Fibroblast of skin of abdomen (primary cell): ENCODE measurements at places on chromosomes 13 and 19.

GRCh38 chr13:77190349-77190958 lies 136.4 kb downstream of the MYCBP2 start:
- no peak for DNase-seq

GRCh38 chr19:53876651-53877224 lies 5.3 kb upstream of the PRKCG start:
- DNase-seq = no peak

DNA sequence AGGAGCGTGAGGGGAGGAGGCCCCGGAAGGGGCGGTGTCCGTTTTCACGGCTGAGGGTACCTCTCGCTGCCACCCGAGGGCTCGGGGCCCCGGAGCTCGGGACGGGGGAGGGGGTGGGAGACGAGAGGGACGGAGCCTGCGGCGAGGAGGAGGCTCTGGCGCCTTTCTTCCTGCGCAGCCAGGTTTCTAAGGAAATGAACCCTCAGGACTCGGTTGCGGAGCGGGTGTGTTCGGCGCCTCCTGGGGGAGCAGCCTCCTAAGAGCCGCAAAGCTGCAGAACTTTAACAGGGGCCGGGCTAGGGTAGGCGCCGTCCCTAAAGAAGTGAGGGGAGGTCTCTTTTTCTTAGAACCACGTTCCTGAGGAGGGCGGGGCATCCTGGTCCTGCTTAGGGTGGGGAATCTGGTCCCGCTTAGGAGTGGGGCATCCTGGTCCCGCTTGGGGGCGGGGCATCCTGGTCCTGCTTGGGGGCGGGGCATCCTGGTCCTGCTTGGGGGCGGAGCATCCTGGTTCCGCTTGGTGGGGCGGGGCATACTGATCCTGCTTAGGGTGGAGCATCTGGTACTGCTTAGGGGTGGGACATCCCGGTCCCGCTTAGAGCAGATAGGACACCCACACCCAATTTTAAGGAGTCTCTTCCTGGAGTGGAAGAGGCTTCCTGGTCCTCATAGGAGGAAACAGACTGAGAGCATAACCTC lies 6.2 kb downstream of the SYT5 start:
- DNase-seq = peak; percentile 68

GRCh38 chr19:35671818-35672217 lies 5.5 kb downstream of the UPK1A start:
- DNase-seq = no peak

DNA sequence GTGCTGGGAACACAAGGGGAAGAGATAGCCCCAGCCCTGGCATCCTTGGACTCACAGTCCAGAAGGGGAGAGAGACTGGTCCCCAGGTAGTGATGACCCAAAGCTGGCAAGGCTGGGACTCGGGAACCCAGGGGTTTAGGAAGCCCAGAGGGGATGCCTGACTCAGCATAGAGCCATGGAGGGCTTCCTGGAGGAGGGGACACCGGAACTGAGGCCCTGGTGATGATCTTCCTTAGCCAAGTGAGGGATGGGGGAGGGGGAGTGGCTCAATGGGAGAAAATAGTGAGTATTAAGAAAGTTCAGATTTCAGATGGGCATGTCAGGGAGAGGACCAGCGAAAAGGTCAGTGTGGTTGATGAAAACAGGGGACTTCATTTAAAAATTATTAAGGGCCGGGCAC lies 26.8 kb downstream of the EXOC3L2 start:
- DNase-seq = no peak

DNA sequence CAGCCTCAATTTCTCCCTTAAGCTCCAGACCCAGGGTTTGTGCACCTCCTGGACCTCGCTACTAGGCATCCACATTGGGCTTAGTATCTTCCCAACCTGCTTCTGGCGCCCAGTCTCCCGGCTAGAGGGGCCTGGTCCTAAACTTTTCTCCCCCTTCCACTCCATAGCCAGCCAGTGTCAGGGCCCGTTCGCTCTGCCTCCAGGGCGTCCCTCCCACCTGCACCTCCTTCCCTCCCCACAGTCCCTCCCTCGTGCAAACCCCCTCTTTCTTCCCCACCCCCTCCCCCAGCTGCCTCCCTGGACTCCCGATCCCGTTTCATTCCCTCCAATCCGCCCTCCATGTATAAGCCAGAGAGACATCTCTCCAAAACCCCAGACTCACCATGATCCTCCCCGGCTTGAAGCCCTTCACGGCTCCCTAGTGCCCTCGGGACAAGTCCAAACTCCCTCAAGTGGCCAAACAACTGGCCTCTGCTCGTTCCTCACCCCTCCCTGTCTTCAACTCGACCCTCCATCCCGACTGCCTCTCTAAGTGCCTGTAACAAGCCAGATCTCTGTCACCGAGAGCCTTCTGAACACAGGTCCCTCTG lies 997 bp upstream of the SAMD4B start:
- DNase-seq = no peak

DNA sequence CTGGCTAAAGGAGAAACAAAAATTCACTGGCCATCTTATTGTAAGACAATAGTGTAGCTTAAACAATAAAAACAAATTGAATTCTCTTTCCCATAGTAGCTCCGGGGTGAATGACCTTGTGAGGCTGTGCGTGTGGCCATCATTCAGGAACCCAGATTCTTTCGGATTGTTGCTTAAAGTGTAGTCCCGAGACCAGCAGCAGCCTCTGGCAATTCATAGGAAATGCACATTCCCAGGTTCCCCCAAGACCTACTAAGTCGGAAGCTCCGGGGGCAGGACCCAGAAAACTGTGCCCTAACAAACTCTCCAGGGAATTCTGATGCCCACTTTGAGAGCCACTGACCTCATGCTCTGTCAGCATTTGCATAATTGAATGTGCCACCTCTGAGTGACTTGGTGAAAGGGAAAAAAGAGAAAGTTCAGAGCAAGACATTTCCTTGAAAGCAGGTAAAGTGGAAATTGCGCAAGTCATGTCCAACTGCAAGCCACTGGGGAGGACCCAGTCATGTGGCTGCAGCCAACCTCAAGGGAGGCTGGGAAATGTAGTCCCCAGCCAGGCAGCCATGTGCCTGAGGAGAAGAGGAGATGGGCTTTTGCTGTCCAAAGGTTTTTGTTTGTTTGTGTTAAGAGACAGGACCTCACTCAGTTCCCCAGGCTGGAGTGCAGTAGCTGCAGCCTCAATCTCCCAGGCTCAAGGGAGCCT lies 50.7 kb upstream of the PNMA8B start:
- no peak for DNase-seq

GRCh38 chr19:1299801-1300200 lies 14.1 kb downstream of the EFNA2 start:
- no peak for DNase-seq

- DNase-seq = peak; percentile 74
Observed at GRCh38 chr19:45643024-45643926, 4.1 kb upstream of the EML2 start.

DNA sequence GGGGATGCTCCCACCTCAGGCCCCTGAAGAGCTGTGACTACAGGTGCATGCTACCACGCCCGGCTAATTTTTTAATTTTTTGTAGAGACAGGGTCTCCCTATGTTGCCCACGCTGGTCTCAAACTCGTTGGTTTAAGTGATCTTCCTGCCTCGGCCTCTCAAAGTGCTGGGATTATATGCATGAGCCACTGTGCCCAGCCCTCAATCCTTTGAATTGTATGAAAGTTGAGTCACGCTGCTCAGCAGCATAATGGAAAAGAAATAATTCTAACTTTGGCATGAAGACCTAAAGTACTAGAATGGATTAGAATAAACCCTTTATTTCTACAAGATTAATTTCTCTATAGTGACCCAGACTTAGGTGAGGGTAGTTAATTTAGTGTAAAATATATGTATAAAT lies 42.4 kb downstream of the MRPS31 start:
- DNase-seq = no peak

DNA sequence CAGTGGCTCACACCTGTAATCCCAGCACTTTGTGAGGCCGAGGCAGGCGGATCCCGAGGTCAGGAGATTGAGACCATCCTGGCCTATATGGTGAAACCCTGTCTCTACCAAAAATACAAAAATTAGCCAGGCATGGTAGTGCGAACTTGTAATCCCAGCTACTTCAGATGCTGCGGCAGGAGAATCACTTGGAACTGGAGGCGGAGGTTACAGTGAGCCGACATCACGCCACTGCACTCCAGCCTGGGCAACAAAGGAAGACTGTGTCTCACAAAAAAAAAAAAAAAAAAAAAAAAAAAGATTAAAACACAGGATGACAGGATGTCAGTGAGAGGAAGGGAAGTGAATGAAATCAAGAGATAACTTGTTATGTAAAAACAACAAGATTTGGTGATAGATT lies 1158.5 kb downstream of the PCDH9 start:
- no peak for DNase-seq

DNA sequence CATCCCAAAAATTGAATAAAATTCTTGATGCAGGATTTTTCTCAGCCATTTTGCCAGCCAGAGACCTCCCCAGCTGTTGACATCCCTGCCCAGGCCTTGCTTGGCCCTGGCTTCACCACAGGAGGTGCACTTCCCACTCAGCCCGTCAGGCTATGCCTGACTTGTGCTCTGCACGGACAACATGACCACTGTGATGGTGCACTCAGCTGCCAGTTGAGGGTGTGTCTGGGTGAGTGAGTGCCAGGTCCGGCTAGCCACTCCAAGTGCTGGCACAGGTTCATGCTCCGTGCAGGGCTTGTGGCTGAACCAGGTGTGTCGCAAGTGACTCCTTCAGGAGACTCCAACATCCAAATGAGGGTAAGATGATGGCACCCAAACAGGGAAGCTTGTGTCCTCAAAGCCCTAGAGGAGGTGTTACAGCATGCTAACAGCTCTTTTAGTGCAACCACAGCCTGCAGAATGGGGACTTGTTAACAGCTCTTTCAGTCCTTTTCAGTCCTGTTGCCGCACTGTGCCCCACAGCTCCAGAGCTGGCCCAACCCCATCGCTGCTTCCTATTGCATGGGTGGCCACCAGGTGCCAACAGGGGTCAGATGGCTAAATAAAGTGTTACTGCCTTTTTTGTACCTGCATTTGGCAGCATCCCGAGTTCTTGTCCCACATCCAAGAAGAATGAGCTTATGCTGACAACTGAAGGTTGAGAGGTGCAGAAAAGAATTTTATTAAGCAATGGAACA lies 380.7 kb downstream of the SLITRK5 start:
- DNase-seq = no peak

- no peak for DNase-seq
Observed at GRCh38 chr19:16327501-16327900, 2.9 kb downstream of the KLF2 start.

DNA sequence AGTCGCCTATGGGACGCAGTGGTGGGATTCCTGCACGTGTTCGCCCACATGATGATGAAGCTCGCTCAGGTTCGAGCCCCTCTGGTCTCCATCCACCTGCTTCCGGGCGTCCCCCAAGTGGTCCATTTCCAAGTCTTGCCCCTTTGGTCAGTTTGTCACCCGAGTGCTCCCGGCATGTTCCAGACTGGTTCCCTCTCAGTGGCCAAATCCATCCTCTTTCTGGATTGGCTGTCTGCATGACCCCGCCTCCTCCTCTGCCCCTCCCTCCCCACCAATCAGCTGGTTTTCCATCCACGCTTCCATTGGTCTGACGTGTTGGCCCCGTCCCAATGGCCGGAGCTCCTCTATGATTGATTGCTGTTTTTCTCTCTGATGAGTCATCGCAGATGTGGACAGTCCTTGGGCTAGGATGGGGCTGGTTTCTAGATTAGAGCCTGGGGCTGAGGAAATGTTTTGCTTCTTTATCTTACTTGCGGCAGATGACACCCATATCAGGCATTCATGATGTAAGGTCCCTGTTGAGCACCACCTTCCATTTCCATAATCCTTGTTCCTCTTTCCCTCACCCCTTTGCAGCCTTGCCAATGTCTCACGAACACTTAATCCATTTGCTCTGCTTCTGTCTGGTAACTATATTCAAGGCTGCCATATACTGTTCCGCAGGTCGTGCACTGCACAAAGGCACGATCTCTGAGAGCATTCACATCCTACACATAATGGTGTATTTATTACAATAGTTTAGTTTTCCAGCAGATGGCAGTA lies 73.8 kb downstream of the MAP4K1 start:
- DNase-seq = peak; percentile 75

DNA sequence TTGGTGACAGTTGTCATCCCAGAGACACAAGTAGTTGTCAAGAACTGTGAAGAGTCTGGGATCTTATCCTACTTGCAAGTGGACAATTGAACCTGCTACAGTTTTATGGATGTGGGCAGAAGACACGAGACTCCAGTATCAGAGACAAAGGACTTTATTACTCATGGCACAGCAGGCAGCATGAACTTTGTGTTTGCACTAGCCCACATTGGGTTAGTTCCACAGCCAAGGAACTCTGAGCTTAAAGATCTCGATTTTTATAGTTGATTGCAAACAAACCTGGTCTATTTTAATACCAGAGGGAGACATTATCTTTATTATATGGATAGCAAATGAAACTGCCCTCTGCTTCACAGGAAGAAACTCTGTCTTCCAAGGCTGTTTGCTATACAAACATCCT lies 16.0 kb upstream of the TPM4 start:
- no peak for DNase-seq

DNA sequence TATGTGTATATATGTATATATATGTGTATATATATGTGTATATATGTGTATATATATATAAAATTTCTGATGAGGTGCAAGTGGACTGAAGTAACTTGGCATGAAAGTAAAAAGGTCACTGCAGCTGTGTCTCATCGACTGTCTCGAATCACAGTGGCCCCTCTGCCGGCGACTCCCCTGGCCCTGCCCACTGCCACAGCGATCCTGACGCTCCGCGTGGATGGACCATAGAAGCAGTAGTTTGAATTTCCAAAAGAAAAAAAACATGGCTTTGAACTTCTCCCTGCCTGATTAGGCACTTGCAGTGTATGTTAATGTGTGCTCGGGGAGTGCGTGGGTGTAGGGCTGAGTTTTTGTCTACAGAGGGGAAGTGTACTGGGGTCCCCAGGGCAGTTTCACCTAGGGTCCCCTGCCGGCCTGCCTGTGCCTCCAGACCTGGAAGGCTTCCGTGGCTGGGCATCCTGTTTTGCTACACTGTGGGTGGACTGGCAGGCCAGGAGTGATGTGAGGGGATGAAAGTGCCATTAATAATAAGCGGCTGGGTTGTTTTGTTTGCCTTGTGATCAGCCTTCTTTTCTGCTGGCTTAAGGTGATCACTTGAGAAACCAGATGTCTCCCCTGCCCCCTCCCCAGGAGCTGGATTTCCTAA lies 10.8 kb downstream of the ZIC5 start:
- no peak for DNase-seq

GRCh38 chr13:73193554-73193953 lies 134.7 kb downstream of the KLF5 start:
- DNase-seq = no peak

DNA sequence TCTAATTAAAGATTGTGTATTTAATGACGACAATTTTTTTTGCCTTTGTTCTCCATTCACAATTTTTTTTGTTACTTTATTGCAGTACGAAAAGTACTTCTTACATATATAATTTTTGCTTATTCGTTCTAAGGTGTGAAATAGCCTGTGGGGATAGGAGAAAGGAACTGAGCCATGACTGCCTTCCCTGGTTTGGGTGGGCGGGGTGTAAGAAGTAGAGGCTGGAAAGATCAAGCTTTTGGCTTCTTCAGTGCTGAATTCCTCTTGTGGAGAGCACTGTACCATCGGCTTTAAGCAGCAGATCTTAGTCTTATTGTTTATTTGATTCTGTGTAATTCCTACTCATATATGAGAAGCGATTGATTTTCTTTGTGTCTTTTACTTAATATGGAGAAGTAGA lies 115.8 kb downstream of the NBEA start:
- no peak for DNase-seq
